A549 treated with RU486 at 1 μM for 4 hours (cell line): ENCODE measurements at places on chromosomes 1 and 21. TPM values are rescaled to one million over a fixed set of nuclear protein-coding genes. Genes with fewer than 3 reads are reported as not detected.

Gene NHLH1
- 0.34 to 0.70 TPM (median 0.42 TPM) in 5 replicates for total RNA-seq

Gene CYP2J2
- total RNA-seq, result 0.06 TPM in 1 of 5 replicates, not detected in the others

Gene PSEN2
- 25.8 to 30.1 TPM (median 28.3 TPM) in 5 replicates for total RNA-seq

Gene RNF187
- total RNA-seq, result 55.9 to 91.2 TPM (median 83.2 TPM) in 5 replicates

Gene CYP4X1
- total RNA-seq, result 0.07 to 0.08 TPM in 2 of 5 replicates, not detected in the others

Gene DPT
- total RNA-seq, result not detected in 5 replicates

Gene MIXL1
- total RNA-seq, result 0.05 to 0.13 TPM in 2 of 5 replicates, not detected in the others

Gene MTOR
- total RNA-seq, result 12.6 to 15.0 TPM (median 13.4 TPM) in 5 replicates

Gene EFHD2
- 163 to 254 TPM (median 240 TPM) in 5 replicates for total RNA-seq

Gene MATN1
- 0.05 to 0.32 TPM (median 0.29 TPM) in 3 of 5 replicates, not detected in the others for total RNA-seq

Gene PHTF1
- total RNA-seq, result 14.5 to 17.8 TPM (median 16.2 TPM) in 5 replicates

Gene PIP5K1A
- 42.5 to 53.0 TPM (median 43.5 TPM) in 5 replicates for total RNA-seq

Gene CCDC181
- total RNA-seq, result 0.07 to 0.25 TPM (median 0.15 TPM) in 3 of 5 replicates, not detected in the others

Gene TDRD5
- total RNA-seq, result 0.03 to 0.09 TPM (median 0.05 TPM) in 3 of 5 replicates, not detected in the others

Gene RAB25
- 0.24 TPM in 1 of 5 replicates, not detected in the others for total RNA-seq

Gene CD1D
- 0.05 to 0.08 TPM (median 0.07 TPM) in 3 of 5 replicates, not detected in the others for total RNA-seq

Gene SH2D2A
- 2.1 to 5.6 TPM (median 3.6 TPM) in 5 replicates for total RNA-seq

Gene SLAMF6
- not detected in 5 replicates for total RNA-seq

Gene NES
- 1.2 to 1.7 TPM (median 1.3 TPM) in 5 replicates for total RNA-seq

Gene ETS2
- 69.4 to 85.6 TPM (median 72.9 TPM) in 5 replicates for total RNA-seq

Gene CD244
- not detected in 5 replicates for total RNA-seq

Gene FMO1
- total RNA-seq, result not detected in 5 replicates

Gene IL19
- not detected in 5 replicates for total RNA-seq

Gene LHX8
- 1.1 to 1.5 TPM (median 1.4 TPM) in 5 replicates for total RNA-seq

Gene SLFNL1
- total RNA-seq, result 0.02 TPM in 1 of 5 replicates, not detected in the others

Gene RGS18
- not detected in 5 replicates for total RNA-seq

Gene TMED5
- 14.5 to 41.3 TPM (median 37.3 TPM) in 5 replicates for total RNA-seq

Gene OR6K3
- not detected in 5 replicates for total RNA-seq

Gene NBPF6
- not detected in 5 replicates for total RNA-seq

Gene SPATA46
- not detected in 5 replicates for total RNA-seq

Gene CCDC17
- total RNA-seq, result 0.15 to 0.54 TPM (median 0.32 TPM) in 5 replicates

Gene KRTAP10-2
- not detected in 5 replicates for total RNA-seq

Gene KCNA3
- total RNA-seq, result not detected in 5 replicates

Gene PRR9
- not detected in 5 replicates for total RNA-seq

Gene EDARADD
- total RNA-seq, result 3.0 to 4.3 TPM (median 3.4 TPM) in 5 replicates

Gene GBP2
- total RNA-seq, result 0.65 to 1.3 TPM (median 0.87 TPM) in 5 replicates

Gene LIPI
- total RNA-seq, result not detected in 5 replicates

Gene GUCA2A
- not detected in 5 replicates for total RNA-seq

Gene NPHS2
- total RNA-seq, result not detected in 5 replicates

Gene LCK
- total RNA-seq, result 0.05 to 0.08 TPM in 2 of 5 replicates, not detected in the others

Gene C1orf21
- 7.4 to 11.2 TPM (median 9.1 TPM) in 5 replicates for total RNA-seq

Gene LIN28A
- total RNA-seq, result 0.03 TPM in 1 of 5 replicates, not detected in the others

Gene FCRL1
- not detected in 5 replicates for total RNA-seq

Gene PLA2G2A
- not detected in 5 replicates for total RNA-seq

Gene AMY2A
- not detected in 5 replicates for total RNA-seq

Gene B3GALT6
- total RNA-seq, result 11.0 to 22.5 TPM (median 21.8 TPM) in 5 replicates

Gene VPS72
- 44.9 to 58.1 TPM (median 45.6 TPM) in 5 replicates for total RNA-seq
